ENCODE measurements at places on chromosomes 4 and X.
A peak's percentile ranks its signal among the peaks of the same experiment; 100 is the strongest.

- no peak for DNase-seq
These were observed 40.8 kb upstream of the SOD3 start for GRCh38 chr4:24754571-24754970.

DNA sequence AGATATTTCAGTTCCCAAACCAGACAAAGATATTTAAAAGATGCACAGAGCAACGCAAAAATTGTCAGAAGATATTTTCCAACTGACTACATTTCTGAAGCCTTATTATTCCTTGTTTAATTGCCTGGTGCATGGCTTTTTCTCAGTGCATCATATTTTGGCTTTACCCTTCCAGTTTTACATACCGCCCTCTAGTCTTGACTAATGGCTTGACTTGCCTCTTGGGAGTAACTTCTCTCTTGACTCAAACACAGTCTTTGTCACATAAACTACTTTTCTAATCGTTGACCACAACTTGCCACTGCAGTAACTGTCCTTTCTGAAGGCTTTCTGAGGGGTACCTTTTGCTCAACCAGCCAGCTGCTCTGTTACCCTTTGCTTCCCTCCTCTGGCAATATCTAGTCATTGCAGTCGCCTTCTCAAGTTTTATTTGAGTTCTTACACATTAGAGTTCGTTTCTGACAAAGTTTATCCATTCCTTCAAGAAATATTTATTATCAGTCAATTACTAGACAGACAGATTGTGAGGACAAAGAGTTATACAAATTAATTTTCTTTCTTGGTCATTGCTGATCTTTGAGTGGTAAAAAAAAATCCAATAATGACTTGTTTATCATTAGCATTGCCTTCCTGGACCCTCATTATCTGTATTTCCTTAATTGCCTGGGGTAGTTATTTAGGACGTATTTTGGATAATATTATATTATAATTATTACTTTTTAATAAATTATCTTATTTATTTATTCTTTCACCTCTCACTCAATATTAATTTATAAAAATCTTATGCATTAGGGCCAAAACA, 506.9 kb upstream of the PCDH10 start:
- DNase-seq = no peak

DNA sequence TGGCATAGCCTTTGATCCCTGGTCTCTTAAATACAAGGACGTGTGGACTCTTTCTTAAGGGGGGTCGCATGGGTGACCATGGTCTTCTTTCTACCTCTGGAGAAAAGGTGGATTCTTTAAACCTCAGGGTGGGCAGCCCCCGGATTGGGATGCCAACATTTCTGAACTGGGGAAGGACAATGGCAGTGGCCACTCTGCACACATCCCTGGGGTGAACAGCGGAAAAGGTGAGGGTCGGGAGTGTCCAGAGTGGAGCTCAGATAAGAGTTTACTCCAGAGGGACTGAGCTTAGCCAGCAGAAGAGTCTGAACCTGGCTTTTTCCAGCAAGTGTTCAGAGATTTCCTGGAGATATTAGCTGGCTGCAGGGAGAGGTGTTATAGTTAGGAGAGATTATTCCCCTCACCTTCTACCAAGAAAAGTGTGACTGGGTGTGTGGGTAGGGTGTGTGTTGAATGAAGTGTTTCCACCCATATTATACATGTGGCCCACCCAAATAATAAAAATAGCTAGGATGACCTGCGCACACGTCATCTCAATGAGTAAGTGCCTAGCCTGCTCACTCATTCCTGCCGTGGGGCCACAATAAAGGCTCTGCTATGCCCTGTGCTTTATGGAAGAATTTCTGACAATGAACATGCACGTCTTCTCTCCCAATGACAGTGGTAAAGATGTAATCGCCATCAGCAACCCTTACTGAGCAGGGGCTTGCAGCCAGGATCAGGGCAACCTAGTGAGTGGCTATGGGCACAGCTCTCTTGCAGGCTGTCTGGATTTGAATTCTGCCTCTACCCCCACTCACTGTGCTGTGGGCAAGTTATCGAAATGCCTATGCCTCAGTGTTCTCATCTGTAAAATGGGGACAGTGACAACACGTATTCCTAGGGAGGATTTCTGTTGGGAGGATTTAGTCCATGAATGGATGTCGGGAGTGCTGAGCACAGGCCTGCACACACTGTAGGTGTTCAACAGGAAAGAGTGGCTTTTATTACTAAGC, 76.6 kb downstream of the SLC2A9 start:
- DNase-seq = no peak

GRCh38 chr4:120750152-120750525, 172.4 kb downstream of the PRDM5 start:
- no peak for DNase-seq

- peak; percentile 67 for DNase-seq
These were observed 104.0 kb downstream of the PHEX start for GRCh38 chrX:22135994-22136684.

GRCh38 chr4:28973587-28974350, 1746.4 kb upstream of the PCDH7 start:
- DNase-seq = no peak

DNA sequence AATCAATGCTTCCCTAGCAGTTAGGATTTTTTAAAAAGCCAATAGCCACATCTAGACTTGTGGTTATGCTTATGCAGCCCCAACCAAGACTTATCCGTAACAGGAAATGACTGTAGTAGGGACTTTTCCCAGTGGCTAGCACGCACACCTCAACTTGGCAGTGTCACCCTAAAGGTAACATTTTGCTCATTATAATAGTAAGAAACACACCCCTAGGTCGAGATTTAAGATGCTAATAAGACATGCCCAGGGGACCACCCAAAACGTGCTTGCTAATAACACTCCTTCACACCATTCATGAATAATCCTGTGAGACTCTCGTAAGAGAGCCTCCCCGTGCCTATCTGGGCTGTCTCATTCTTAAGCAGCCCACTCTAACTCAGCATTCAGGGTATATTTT, 195.3 kb downstream of the CHIC1 start:
- no peak for DNase-seq
